ENCODE measurements at places on chromosomes 2 and 18.

GRCh38 chr2:236369661-236370062 is 105.5 kb upstream of the ASB18 start:
- DNase-seq: no peak

DNA sequence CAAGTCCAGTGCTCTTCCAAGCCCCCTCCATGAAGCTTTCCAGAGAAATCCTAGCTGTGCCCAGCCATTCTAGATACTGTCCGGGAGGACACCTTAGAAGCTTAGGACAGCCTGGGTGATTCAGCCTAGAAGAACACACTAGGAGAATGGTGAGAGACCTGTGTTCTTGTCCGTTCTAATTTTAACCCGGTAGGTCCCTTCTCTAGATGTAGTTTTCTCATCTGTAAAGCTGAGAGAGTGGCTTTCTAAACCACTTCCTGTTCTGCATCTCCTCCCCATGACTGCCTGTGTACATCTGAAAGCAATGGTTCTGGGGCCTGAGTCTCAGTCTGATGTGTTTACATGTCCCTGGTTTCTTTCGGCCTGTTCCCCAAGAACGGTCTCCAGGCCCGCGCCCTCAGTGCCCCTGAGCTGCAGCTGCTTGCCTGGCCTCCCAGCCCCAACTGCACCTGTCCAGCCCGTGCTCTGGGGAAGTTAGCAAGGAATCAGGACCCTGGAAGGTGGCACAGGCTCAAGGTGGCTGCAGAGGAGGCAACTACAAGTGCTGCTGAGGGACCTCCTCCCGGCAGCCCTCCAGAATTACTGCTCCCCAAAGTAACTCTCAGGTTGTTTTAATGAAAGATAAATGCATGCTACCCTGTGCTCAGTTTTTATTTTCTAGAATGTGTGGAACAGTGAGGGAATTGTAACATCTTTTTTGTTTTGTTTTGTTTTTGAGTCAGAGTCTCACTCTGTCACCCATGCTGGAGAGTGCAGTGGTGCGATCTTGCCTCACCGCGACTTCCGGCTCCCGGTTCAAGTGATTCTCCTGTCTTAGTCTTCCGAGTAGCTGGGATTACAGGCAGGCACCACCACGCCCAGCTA is 105.9 kb downstream of the LBH start:
- no peak for DNase-seq

GRCh38 chr2:134368009-134368817 is 114.3 kb downstream of the MGAT5 start:
- no peak for DNase-seq

- no peak for DNase-seq
Measured at GRCh38 chr2:111169924-111170323, 49.2 kb downstream of the BCL2L11 start.

DNA sequence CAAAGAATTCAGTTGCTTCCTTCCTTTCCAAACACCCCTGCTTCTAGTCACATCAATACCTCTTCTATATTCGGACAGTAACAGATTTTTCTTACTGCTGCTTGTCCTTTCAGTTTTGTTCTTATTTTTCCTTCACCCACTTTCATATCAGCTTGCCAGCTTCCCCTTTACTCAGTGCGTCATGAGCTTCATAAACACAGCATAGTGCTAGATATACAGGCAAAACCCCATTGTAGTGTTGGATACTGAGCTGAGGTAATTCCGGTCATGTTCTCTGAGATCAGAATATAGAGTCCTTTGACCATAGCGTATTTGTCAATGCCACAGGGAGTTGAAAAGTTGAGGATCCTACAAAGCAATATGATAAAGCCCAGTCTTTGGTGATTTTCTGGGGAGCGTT is 2.4 kb downstream of the FARP2 start:
- no peak for DNase-seq

DNA sequence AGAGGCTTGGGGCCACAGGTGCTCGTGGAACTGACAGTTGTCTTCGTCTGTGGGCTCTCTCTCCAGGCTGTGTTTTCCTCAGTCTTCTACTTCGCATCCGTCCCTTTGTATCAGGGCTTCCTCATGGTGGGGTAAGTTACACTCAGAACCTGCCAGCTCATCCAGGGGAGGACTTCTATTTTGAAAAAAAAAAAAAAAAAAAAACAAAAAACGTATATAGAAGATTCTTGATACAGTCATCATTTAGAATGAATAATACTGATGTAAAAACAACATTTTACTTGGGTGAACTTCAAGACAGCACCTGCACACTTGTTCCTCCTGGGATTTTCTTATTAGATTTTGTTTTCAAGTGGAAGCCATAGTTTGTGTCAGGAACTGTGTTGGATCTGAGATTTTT is 47.7 kb upstream of the NFATC1 start:
- no peak for DNase-seq

Data from BE2C (cell line).